Memory B cell (primary cell): ENCODE measurements at places on chromosomes 16 and 17.

DNA sequence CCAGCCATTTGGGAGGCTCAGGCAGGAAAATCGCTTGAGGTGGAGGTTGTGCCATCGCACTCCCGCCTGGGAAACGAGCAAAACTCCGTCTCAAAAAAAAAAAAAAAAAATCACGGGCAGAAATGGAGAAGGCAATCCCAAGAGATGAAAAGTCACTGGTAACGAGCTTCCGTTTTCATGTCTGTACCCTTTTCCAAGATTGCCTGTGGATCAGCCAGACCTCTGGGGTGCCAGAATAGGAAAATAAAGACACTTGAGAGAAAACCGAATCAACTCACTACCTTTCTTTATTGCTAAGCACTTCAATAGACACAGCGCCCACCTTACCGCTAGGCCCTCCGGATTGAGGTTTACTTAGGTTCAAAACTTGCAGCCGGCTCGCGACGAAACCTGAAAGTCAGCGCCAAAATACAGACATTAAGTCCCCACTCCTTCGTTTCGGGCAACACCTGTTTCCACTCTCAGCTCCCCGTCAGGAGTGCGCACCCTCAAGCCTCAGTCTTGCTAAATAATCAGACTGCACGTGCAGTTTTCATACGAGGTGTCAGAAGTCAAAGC is 970 bp upstream of the TRAF7 start:
- no peak for DNase-seq

DNA sequence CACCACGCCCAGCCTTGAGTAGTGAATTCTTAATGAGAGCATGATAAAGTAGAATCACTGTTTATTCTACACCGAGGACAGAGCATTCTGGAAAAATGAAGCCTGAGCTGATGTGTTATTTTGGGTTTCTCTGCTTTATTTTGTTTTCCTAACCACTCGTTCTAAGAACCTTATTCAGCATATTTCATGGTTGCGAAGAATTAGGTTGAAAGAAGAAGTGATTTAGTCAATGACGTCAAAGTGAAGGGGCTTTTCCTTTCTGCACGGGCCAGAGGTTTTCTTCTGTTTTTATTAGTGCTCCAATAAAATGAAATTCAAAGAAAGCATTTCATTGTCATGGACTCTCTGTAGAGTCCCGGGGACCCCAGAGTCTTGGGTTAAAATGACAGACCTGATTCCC is 178.5 kb downstream of the MAF start:
- no peak for DNase-seq

GRCh38 chr17:81964081-81964849 is 3.3 kb upstream of the NOTUM start:
- no peak for DNase-seq

DNA sequence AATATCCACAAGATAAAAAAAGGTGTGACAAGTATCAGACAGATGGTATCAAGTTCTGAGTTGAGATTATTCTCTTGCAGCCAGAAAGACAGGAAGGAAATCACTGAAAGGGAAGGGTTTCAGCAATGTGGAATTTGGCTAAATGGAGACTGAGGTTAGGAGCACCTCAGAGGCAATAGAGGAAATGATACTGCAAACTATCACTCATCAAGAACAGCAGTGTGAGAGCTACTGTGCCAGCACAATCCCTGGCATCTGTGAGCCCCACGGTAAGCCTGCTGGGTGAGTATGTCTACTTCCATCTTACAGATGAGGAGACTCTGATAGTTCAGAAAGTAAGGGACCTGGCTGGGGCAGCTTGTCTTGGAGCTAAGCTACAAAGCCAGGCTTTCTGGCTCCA is 162.0 kb downstream of the SALL1 start:
- no peak for DNase-seq

GRCh38 chr16:80932708-80933095 is 74.0 kb downstream of the CMC2 start:
- no peak for DNase-seq

GRCh38 chr16:35689764-35690163 is 2230.4 kb downstream of the TP53TG3F start:
- DNase-seq: no peak

DNA sequence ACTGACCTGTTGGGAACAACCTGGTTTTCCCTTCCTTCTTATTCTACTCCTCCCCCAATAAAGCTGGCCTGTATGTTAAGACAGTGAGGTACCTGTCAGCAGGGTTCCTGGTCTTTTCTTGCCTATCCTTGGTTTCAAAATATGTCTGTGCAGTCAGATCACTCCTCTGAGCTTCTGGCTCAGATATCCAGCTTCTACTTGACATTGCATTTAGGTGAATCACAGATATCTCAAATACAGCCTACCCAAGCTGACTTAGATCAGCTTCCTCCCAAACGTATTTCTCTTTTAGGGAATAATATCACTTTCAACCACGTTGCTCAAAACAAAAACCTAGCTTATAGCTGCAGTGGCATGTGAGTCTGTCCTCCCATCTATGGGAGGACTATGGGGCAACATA is 48.7 kb downstream of the TEX14 start:
- no peak for DNase-seq

DNA sequence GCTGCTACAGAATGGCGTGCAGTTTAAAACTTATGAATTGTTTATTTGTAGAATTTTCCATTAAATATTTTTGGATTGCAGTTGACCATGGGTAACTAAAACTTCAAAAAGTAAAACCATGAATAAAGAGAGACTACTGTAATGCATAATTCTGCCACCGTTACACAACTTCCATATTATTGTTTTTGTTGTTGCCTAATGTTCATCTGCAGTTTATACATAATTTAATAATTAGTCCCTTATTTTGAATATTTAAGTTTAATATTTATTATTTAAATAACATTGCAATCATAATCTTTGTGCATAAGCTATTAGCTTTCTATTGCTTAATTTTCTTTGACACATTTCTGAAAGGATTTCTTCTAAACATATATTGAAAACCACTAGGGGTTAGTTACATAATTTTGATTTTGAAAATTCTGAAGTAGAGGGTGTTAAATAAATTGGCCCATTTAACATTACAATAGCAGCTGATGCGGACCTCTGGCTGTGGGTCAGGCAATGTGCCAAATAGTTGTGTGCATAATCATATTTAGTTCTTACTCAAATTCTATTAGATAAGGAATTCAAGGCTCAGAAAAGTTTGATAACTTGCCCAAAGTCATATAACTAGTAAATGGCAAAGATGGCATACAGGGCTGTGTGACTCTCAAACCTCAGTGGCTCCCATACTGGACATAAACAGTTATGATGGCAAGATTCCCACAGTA is 31.1 kb downstream of the PPM1E start:
- DNase-seq: no peak

DNA sequence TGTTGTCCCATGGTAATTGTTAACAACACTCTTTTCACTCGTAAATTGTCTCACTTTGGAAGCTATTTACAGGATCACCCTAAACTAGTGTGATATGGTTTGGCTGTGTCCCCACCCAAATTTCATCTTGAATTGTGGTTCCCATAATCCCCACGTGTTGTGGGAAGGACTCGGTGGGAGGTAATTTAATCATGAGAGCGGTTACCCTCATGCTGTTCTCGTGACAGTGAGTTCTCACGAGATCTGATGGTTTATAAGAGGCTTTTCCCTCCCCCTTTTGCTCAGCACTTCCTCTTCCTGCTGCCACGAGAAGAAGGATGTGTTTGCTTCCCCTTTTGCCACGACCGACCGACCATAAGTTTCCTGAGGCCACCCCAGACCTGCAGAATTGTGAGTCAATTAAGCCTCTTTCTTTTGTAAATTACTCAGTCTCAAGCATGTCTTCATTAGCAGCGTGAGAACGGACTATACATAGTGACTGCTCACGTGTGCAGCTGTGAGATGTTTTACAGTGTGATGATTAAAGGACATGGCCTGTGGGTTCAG is 34.4 kb downstream of the DNAH3 start:
- DNase-seq: peak; percentile 25

DNA sequence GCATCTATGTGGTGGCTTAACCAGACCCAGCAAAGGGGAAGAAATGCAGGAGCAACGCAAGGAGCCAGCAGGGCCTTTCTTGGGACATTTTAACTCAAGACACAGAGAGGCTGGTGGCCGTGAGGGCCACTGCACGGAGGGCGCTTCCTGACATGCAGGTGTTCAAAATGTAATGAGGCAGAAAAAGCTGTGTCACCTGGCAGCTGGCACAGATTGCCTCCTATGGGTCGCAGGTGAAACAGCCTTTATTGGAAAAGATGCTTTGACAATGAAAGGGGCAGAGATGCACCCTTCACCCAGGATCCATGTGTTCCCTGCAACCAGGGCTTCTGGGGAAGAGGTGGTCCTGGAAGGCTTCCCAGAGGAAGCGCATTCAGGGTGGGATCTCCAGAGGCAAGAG is 219.3 kb downstream of the XYLT1 start:
- no peak for DNase-seq

- DNase-seq: no peak
Observed at GRCh38 chr17:60315650-60316049, 76.3 kb downstream of the USP32 start.
